ENCODE measurements at places on chromosomes 13 and 19. TPM values are rescaled to one million over a fixed set of nuclear protein-coding genes. Genes with fewer than 3 reads are reported as not detected.

CYP2S1 gene
- 0.15 TPM for total RNA-seq

DNA sequence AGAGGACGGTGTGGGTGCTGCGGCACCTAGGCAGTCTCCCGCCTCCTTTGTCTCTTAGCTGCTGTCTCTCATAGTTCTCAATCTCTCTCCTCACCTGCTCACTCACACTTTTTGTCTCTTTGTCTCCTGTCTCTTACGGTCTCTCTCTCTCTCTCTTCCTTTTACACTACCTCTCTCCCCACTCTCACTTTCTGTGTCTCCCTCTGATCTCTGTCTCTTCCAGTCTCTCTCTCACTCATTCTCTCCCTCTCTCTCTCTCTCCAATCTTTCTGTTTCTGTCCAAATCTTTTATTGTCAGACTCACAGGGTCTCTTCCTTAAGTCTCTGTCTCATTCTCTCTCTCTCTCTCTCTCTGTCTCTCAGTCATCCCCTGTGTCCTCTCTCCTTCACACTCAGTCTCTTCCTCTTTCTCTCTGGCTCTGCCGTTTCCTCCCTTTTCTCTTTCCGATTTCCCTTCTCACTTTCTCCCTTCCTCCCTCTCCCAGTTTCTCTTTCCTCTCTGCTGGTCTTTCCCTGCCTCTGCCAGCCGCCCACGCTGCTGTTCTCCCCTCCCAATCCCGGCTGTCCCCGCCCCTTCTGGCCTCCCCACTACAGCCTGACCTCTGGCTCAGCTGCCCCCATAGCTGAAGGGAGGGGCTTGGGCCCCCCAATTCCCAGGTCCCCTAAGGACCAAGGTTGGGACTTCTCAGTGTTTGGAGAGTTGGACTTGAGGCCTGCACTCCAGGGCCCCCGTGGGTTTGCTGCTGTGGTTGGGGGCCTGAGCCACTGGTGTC lies at the start of gene PLEKHA4:
Gene PLEKHA4, minus strand, starts transcription at position 504 of the 773 bp plus-strand sequence. CDS start 997 bp downstream, outside the sequence.
- H3K4me3 ChIP-seq, result no peak within 1 kb of the TSS
- no peaks in the 10 kb centered on the region for H3K27me3 ChIP-seq
- no peaks in the 10 kb centered on the region for H3K36me3 ChIP-seq
- no peak for DNase-seq
- H3K4me1 ChIP-seq, result peaks cover 33% of the 10 kb centered on the region

DNA sequence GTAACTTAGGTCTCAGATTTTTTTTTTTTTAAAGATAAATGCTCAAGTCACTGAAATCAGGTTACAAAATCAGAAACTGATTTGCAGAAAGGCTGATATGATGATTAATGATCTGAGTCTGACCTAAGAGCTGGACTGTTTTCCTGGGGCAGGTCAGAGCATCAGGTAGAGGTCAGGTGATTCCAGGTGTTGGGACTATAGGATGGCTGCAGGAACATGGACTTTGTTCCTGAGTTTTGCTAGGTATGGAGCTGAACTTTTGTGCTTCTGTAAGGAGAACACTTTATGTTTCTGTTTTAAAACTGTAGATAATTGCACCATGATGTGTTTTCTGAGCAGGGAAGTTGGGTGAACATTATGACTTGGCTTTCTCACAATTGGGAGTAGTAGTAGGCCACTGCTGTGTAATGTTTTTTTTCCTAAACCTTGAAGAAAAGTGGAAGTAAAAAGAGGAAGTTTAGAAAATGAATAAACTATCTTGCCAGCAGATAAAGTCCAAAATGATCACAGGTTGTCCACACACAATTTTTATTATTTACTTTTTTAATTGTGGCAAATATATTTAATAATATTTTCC lies 297.2 kb downstream of the DCT start:
- no peaks in the 10 kb centered on the region for H3K27me3 ChIP-seq
- H3K4me3 ChIP-seq, result no peak overlapping the region
- no peak for DNase-seq
- H3K4me1 ChIP-seq, result no peaks in the 10 kb centered on the region

GRCh38 chr13:73325723-73326558 lies 267.1 kb downstream of the KLF5 start:
- no peaks in the 10 kb centered on the region for H3K36me3 ChIP-seq
- H3K4me1 ChIP-seq, result no peaks in the 10 kb centered on the region
- H3K27me3 ChIP-seq, result no peaks in the 10 kb centered on the region
- DNase-seq, result no peak

CNN1 gene
- total RNA-seq, result 0.48 TPM

ZNF723 gene
- total RNA-seq, result not detected

- no peaks in the 10 kb centered on the region for H3K27me3 ChIP-seq
- no peaks in the 10 kb centered on the region for H3K4me1 ChIP-seq
- no peaks in the 10 kb centered on the region for H3K36me3 ChIP-seq
- no peak overlapping the region for H3K4me3 ChIP-seq
These were observed 102.0 kb downstream of the SLITRK1 start for GRCh38 chr13:83780227-83780626.

DNA sequence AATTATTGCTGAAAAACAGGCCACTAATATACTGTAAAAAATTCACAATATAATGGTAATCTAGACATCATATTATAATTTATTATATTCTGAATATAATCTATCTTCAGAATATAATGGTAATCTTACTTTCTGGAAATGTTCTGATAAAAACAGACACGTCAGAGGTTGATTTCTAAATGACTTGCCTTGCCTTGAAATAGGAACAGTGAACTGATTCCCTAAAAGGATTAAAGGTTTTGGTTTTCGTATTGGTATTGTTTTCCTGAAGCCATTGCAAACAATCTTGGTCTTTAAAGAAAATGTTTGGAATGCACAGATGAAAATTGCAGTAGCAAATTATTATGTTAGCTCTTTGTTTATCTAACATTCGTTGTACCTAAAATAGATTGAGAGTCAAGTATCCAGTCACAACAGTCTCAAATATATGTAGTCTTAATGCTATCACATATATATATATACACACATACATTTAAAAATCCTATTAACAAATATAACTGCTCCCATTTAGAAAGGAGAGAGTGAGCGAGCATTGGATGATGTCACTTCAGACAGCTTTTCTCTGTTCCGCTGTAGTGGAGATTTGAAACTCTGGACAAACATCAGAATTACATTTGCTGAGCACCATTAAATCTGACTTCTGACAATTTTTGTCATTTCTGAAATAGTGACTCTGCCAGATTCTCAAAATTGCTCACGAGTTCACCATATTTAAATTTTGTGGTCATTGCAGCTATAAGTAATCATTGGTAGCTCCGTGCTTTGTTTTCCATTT lies 1.7 kb downstream of the ITM2B start:
- H3K4me1 ChIP-seq, result peaks cover 8% of the 10 kb centered on the region
- DNase-seq, result peak; percentile 45
- no peak overlapping the region for H3K27ac ChIP-seq
- no peak overlapping the region for H3K4me3 ChIP-seq
- H3K27me3 ChIP-seq, result peaks cover 6% of the 10 kb centered on the region
- no peaks in the 10 kb centered on the region for H3K36me3 ChIP-seq

ZSCAN1 gene
- total RNA-seq, result not detected

DNA sequence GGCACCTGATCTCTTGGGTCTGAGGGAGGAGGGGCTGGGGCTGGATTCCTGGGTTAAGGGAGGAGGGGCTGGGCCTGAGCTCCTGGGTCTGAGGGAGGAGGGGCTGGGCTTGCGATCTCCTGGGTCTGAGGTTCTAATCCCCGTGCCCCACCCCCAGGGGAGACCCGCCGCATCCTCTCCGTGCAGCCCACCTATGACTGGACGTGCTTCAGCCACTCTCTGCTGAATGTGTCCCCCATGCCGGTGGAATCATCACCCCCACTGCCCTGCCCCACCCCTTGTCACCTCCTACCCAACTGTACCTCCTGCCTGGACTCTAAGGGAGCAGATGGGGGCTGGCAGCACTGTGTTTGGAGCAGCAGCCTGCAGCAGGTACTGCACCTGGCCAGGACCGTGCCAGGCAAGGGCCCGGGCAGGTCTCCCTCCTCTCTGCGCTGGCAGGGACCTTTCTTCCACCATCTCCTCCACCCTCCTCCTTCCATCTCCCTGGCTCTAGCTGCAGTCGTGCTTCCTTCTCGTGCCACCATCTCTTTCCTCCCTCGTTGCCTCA lies 27.1 kb downstream of the CNFN start:
- no peaks in the 10 kb centered on the region for H3K36me3 ChIP-seq
- H3K4me1 ChIP-seq, result peaks cover 4% of the 10 kb centered on the region
- H3K4me3 ChIP-seq, result no peak overlapping the region

- no peak overlapping the region for H3K27ac ChIP-seq
- no peaks in the 10 kb centered on the region for H3K27me3 ChIP-seq
- no peaks in the 10 kb centered on the region for H3K36me3 ChIP-seq
- DNase-seq, result no peak
- H3K4me1 ChIP-seq, result no peaks in the 10 kb centered on the region
These were observed 13.6 kb upstream of the EPSTI1 start for GRCh38 chr13:43005460-43006236.

TJP3 gene
- 0.41 TPM for total RNA-seq

CLEC11A gene
- not detected for total RNA-seq

DNA sequence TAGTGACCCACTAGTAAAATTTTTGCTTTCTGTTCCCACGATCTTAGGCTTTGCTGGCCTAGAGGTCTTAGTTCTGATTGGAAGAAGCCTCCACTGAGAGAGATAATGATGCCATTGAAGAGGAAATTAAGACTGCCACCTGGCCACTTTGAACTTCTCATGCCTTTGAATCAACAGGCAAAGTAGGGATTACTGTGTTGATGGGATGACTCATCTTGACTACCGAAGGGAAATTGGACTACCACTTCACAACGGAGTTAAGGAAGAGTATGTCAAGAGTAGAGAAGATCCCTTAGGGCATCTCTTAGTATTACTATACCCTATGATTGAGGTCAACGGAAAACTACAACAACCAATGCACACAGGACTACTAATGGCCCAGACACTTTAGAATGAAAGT lies 12.7 kb upstream of the FREM2 start:
- no peak overlapping the region for H3K4me3 ChIP-seq
- DNase-seq, result no peak
- no peaks in the 10 kb centered on the region for H3K4me1 ChIP-seq
- H3K27ac ChIP-seq, result no peak overlapping the region
- no peaks in the 10 kb centered on the region for H3K36me3 ChIP-seq

DNA sequence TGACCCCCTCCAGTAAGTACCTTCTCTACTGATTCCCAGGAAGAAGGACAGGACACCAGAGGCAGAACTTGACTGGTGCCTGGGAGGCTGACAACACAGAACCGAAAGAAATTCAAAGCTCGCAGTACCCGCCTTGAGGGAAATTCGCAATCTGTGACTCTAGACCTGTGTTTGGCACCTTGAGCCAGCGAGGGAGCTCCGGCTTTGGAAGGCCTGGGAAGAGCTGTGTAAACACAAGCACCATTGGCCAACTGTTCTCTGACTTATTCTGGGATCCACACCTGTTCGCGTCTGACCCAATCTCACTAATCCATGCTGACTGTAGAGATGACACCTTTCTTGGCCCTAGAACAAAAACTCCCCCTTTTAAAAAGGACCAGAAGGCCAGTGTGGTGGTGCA lies 50.7 kb downstream of the CEBPG start:
- DNase-seq, result no peak
- H3K27ac ChIP-seq, result no peak overlapping the region
- no peak overlapping the region for H3K4me3 ChIP-seq

TPRX1 gene
- total RNA-seq, result not detected

GRCh38 chr19:9565900-9566705 lies 18.2 kb downstream of the ZNF121 start:
- DNase-seq, result no peak
- H3K36me3 ChIP-seq, result peaks cover 59% of the 10 kb centered on the region
- no peaks in the 10 kb centered on the region for H3K27me3 ChIP-seq
- H3K4me3 ChIP-seq, result no peak overlapping the region
- H3K27ac ChIP-seq, result no peak overlapping the region
- H3K4me1 ChIP-seq, result no peaks in the 10 kb centered on the region

- H3K36me3 ChIP-seq, result no peaks in the 10 kb centered on the region
- H3K4me3 ChIP-seq, result no peak overlapping the region
- H3K27ac ChIP-seq, result no peak overlapping the region
- no peak for DNase-seq
- no peaks in the 10 kb centered on the region for H3K27me3 ChIP-seq
These were observed 72.2 kb upstream of the DACH1 start for GRCh38 chr13:71939186-71939585.

- no peaks in the 10 kb centered on the region for H3K36me3 ChIP-seq
- H3K27me3 ChIP-seq, result no peaks in the 10 kb centered on the region
- no peak for DNase-seq
- no peak overlapping the region for H3K27ac ChIP-seq
- H3K4me1 ChIP-seq, result no peaks in the 10 kb centered on the region
These were observed 355.5 kb downstream of the ENOX1 start for GRCh38 chr13:43431290-43431716.

- no peaks in the 10 kb centered on the region for H3K4me1 ChIP-seq
- no peak overlapping the region for H3K4me3 ChIP-seq
- no peaks in the 10 kb centered on the region for H3K36me3 ChIP-seq
- no peaks in the 10 kb centered on the region for H3K27me3 ChIP-seq
- no peak overlapping the region for H3K27ac ChIP-seq
These were observed 16.6 kb downstream of the CEACAM7 start for GRCh38 chr19:41671486-41671885.

DNA sequence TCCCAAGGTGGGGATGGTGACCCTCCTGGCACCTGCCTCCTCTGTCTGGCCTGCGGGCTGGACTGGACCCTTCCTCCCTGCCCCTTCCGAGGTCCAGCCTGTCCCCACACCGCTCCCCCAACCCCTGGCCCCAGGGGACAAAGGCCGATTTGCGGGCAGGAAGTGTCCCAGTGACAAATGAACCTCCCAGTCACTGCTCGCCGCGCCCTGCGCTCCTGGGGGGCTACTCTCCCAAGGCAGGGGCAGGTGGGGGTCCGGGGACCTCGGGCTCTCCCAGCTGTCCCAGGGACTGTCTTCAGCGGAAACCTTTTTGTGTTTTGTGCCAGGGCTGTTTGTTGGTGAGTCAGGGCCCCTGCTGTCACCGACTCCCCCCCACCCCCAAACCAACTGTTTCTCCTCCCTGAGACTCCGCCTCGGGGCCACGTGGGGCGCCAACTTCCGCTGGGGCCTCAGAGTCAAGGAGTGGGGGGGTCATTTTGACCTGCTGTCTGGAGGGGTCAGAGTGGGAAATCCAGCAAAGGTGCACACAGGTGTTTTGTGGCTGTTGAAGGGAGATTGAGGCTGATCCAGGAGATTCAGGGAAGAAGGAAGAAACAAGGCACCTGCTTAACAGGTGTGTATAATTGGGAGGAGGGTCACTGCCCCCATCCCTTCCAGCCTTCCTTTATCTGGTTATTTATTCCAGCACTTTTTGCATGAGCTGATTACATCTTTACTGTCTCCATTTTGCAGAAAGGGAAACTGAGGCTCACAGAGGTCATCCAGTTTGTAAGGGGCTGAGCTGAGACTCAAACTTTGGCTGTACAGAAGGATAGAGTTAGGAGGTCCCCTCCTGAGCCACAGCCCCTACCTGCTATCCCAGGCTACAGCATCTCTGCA lies 831 bp downstream of the PGPEP1 start:
- peak overlapping the region; percentile 79 for H3K4me3 ChIP-seq
- H3K27ac ChIP-seq, result peak overlapping the region; percentile 58
- no peak for DNase-seq
- H3K36me3 ChIP-seq, result no peaks in the 10 kb centered on the region
- peaks cover 14% of the 10 kb centered on the region for H3K4me1 ChIP-seq

- no peak for DNase-seq
- H3K4me3 ChIP-seq, result no peak overlapping the region
- no peaks in the 10 kb centered on the region for H3K4me1 ChIP-seq
- no peaks in the 10 kb centered on the region for H3K36me3 ChIP-seq
- H3K27me3 ChIP-seq, result no peaks in the 10 kb centered on the region
These were observed 262.0 kb downstream of the NDFIP2 start for GRCh38 chr13:79742923-79743322.

- H3K4me1 ChIP-seq, result no peaks in the 10 kb centered on the region
- peaks cover 44% of the 10 kb centered on the region for H3K36me3 ChIP-seq
- H3K4me3 ChIP-seq, result no peak overlapping the region
- H3K27me3 ChIP-seq, result no peaks in the 10 kb centered on the region
- H3K27ac ChIP-seq, result no peak overlapping the region
These were observed 17.3 kb downstream of the MPND start for GRCh38 chr19:4360641-4361151.
